Esophagus mucosa (tissue), 1 donor: ENCODE measurements at places on chromosomes 6 and 20. TPM values are rescaled to one million over a fixed set of nuclear protein-coding genes. Genes with fewer than 3 reads are reported as not detected.

The CLIC5 gene
- total RNA-seq = 0.24 TPM

The IP6K3 gene
- 0.08 TPM for total RNA-seq

The MROH8 gene
- total RNA-seq = 1.6 TPM

- no peak for ATAC-seq
Measured at GRCh38 chr20:54126806-54127655, 46.8 kb downstream of the CYP24A1 start.

- peak; percentile 31 for ATAC-seq
Measured at GRCh38 chr6:45535933-45536332, 158.2 kb upstream of the SUPT3H start.

GRCh38 chr6:10163203-10163962, 251.5 kb downstream of the TFAP2A start:
- peak; percentile 99 for ATAC-seq
